ENCODE measurements at places on chromosomes 3 and 15. TPM values are rescaled to one million over a fixed set of nuclear protein-coding genes. Genes with fewer than 3 reads are reported as not detected.

DNA sequence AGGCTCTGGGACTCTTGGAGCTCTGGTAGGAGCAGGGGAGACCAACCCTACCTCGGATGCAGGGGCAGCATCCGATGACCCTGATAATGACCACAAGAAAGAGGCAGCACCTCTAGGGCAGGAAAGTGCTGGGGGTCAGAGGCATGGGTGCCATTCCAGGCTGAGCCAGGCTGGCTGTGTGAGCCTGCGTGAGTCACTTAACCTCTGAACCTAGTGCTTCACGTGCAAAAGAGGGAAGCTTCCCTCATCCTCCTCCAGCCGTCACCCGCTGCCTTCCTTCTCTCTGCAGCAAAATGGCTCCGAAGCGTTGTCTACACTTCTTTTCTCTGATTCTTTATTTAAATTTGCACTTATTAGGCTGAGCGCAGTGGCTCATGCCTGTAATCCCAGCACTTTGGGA, 35.5 kb downstream of the ZDHHC19 start:
- no peaks in the 10 kb centered on the region for H3K36me3 ChIP-seq
- no peaks in the 10 kb centered on the region for H3K27me3 ChIP-seq
- DNase-seq, result no peak
- H3K4me1 ChIP-seq, result no peaks in the 10 kb centered on the region

- H3K36me3 ChIP-seq, result no peaks in the 10 kb centered on the region
- H3K4me1 ChIP-seq, result peaks cover 7% of the 10 kb centered on the region
- H3K4me3 ChIP-seq, result no peak overlapping the region
- no peak for DNase-seq
These were observed 24.2 kb downstream of the GRAMD2A start for GRCh38 chr15:72173401-72173800.

DNA sequence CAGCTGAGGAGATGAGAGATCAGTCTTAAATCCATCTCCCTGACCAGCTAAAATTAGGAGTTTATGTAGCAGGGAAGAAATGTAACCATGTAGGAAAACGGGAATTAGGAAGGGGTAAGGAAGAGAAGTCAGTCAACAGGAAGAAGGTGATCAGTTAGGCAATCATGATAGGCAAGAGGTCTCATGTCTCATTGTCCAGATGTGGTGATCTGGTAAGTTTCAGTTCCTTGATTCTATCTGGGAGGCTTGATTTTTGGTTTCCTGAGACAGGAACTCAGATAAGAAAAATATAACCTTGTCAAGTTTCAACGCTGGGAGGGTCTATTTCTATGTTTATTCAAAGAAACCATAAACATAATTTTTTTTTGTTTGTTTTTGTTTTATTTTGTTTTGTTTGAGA, 40.3 kb upstream of the TBC1D5 start:
- H3K4me3 ChIP-seq, result no peak overlapping the region
- no peaks in the 10 kb centered on the region for H3K4me1 ChIP-seq
- H3K27me3 ChIP-seq, result no peaks in the 10 kb centered on the region
- H3K27ac ChIP-seq, result no peak overlapping the region
- no peak for DNase-seq

GRCh38 chr15:78714890-78715289, 73.9 kb upstream of the CHRNB4 start:
- no peak overlapping the region for H3K27ac ChIP-seq
- no peaks in the 10 kb centered on the region for H3K36me3 ChIP-seq
- peaks cover 14% of the 10 kb centered on the region for H3K27me3 ChIP-seq

DNA sequence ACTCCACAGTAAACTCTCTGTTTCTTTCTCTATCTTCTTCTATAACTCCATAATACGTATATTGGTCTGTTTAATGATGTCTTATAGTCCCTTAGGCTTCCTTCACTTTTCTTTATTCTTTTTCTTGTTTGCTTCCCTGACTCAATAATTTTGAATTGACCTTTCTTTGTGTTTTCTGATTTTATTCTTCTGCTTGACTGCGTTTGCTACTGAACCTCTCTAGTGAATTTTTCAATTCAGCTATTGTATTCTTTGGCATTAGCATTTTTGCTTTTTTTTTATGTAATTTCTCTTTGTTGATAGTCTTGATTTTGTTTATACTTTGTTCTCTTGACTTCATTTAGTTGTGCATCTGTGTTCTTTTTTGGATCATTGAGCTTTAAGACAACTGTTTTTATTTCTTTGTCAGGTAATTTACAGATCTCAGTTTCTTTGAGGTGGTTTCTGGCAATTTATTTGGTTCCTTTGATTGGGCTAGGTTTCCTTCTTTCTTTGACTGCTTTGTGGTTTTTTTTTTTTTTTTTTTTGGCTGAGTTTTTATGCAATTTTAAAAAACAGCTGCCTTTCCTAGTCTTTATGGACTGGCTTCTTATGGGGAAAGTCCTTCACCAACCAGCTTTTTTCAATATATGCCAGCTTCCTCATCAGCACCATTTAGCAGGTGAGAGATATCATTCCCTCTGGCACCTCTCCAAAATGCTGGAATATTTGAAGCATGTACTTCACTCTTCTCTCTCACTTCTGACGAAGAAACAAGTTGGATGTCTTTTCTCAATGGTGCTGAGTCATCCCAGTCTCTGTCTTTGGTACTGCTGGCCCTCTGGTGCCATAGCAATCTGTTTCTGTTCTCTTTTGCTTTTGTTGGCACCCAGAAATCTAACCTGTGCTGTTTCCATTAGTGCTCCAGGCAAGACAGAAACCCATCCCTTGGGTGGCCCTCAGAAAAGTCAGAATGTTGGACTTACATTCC, 17.6 kb downstream of the RSRC1 start:
- H3K27me3 ChIP-seq, result no peaks in the 10 kb centered on the region
- H3K4me1 ChIP-seq, result no peaks in the 10 kb centered on the region
- no peak for DNase-seq
- H3K36me3 ChIP-seq, result peaks cover 70% of the 10 kb centered on the region
- no peak overlapping the region for H3K27ac ChIP-seq

- no peak overlapping the region for H3K27ac ChIP-seq
- H3K4me1 ChIP-seq, result no peaks in the 10 kb centered on the region
- DNase-seq, result no peak
- no peaks in the 10 kb centered on the region for H3K36me3 ChIP-seq
- no peaks in the 10 kb centered on the region for H3K27me3 ChIP-seq
These were observed 238.6 kb downstream of the MEX3B start for GRCh38 chr15:81807186-81807585.

- no peaks in the 10 kb centered on the region for H3K36me3 ChIP-seq
- H3K27me3 ChIP-seq, result no peaks in the 10 kb centered on the region
- no peak for DNase-seq
- H3K4me3 ChIP-seq, result no peak overlapping the region
- H3K27ac ChIP-seq, result no peak overlapping the region
These were observed 25.8 kb upstream of the PIAS1 start for GRCh38 chr15:68028137-68028887.

GRCh38 chr3:33915796-33916546, 117.5 kb downstream of the PDCD6IP start:
- H3K36me3 ChIP-seq, result no peaks in the 10 kb centered on the region
- peak; percentile 62 for DNase-seq
- H3K27ac ChIP-seq, result no peak overlapping the region
- H3K4me3 ChIP-seq, result no peak overlapping the region
- H3K27me3 ChIP-seq, result no peaks in the 10 kb centered on the region

GRCh38 chr3:64922213-64922612, 234.4 kb upstream of the ADAMTS9 start:
- no peaks in the 10 kb centered on the region for H3K27me3 ChIP-seq
- H3K4me1 ChIP-seq, result no peaks in the 10 kb centered on the region
- no peak overlapping the region for H3K4me3 ChIP-seq
- DNase-seq, result no peak
- H3K36me3 ChIP-seq, result no peaks in the 10 kb centered on the region

DNA sequence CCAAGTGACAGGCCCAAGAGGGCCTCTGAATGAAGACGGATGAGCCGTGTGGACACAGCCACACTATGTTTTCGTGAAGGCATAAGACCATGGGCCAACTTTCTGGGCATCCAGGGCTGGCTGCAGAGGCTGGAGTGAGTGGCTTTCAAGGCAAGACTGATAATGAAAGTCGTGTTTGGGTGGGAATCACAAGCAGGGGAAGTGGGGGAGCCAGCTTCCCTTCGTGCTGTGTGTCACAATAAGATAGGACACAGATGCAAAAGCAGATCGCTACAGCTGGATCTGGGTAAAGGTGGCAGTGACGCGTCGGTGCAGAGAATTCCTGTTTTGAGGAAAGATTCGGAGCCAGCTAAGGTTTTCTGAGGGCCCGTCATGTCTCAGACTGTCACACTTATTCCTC, 309.8 kb upstream of the CTDSPL start:
- H3K27me3 ChIP-seq, result no peaks in the 10 kb centered on the region
- DNase-seq, result no peak

DNA sequence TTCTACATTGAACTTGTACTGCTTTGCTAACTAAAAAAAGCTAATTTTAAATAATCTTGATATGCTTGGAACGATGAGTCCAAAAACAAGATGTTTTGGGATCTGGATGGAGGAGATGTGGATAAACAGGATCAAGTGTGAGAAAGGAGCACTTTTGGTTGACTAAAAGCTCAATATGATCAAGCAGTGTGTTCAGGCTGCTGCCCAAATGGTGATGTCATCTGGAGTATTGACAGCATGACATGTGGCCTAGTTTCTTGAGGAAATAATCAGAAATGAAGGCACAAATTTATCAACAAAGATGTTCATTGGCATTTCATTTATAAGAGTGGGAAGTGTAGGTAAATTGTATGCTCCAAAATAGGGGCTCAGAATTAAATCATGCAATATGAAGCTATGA, 161.2 kb downstream of the SOX2 start:
- no peaks in the 10 kb centered on the region for H3K27me3 ChIP-seq
- no peaks in the 10 kb centered on the region for H3K4me1 ChIP-seq
- no peak for DNase-seq

Gene SLC33A1
- polyA plus RNA-seq, result 3.1 TPM

Gene FANCD2OS
- polyA plus RNA-seq, result not detected

Gene SLC9C1
- polyA plus RNA-seq, result not detected

Gene STRA6
- not detected for polyA plus RNA-seq

Gene CHRM5
- polyA plus RNA-seq, result not detected

Gene NTRK3
- 1.4 TPM for polyA plus RNA-seq

Gene ZKSCAN7
- 0.46 TPM for polyA plus RNA-seq

Gene STRIT1
- not detected for polyA plus RNA-seq

Data from stomach (tissue), 19 donors.